ENCODE measurements at places on chromosomes 2 and 18. TPM values are rescaled to one million over a fixed set of nuclear protein-coding genes. Genes with fewer than 3 reads are reported as not detected.

- DNase-seq: no peak
Observed at GRCh38 chr2:198173864-198174263, 369.5 kb downstream of the PLCL1 start.

GRCh38 chr2:218863021-218863520, 3.5 kb downstream of the WNT6 start:
- no peak for DNase-seq

DNA sequence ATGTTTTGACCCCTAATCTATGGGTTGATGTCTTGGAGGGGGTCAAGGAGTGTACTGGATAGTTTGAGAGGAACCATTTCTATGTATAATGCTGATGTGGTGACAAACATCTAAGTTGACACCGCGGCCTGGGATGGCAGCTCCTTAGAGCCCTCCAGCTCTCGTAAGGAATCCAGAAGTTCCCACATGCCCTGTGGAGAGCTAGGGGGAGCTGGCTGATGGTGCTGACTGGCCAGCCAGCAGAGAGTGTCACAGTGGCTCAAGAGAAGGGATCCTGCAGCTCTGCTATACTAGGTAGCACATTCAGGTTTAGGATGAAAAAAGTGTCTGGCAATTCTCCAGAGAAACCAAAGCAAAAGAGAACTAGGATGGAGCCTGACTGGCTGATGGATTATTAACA, 842.2 kb upstream of the VRK2 start:
- no peak for DNase-seq

DNA sequence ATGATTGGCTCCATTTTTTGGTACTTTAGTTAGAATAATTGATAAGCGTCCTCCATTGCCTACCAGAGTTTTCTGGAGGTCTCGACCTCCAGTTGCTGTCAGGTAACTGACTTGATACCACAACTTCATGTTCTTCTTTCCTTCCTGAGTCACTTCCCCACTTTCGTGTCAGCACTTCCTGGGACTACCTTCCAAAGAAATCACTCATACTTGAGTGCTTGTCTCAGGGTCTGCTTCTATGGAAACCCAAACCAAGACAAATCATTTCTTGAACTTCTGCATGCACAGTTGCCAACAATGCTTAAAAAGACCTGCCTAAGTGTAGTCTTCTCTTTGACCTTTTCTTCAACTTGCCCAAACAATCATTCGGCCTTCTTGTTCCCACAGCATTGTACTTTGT, 210.3 kb upstream of the ETAA1 start:
- DNase-seq: peak; percentile 19

DNA sequence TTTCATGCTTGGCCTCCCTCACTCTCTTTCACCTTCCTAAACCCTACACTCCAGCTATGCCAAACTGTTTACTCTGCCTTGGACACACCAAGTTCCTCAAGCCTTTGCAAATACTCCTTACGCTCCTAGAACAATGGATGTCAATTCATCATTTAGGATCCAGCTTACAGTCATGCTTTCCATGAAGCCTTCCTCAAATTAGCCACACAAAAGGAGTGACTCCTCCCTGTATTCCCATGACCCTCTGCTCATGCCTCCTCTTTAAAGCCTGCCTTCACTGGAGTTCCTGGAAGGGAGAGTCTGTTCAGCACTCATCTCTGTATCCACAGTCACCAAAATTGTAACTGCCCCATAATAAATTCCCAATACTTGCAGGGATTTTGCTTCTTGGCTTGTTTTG, 721 bp upstream of the EHD3 start:
- DNase-seq: no peak

- no peak for DNase-seq
Observed at GRCh38 chr18:21834299-21834660, 93.7 kb downstream of the MIB1 start.

DNA sequence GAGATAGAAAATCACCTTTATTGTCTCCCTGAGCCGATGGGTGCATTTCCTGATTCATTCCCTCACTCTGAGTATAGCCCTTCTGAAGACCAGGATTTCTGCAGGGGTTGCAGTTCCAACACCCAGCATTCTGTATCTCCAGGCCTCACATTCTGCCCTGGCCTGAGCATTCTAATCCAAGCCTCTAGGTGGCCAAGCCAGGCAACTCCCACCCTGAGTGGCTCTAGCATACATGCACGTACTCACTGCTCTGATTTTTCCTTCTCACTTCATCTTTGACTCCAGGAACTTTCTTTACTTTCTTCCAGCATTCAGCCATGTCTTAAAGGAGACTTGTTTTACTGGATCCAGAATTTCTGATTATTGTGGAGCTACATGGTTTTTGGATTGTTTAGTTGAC, 100.7 kb upstream of the STK39 start:
- DNase-seq: no peak

DNA sequence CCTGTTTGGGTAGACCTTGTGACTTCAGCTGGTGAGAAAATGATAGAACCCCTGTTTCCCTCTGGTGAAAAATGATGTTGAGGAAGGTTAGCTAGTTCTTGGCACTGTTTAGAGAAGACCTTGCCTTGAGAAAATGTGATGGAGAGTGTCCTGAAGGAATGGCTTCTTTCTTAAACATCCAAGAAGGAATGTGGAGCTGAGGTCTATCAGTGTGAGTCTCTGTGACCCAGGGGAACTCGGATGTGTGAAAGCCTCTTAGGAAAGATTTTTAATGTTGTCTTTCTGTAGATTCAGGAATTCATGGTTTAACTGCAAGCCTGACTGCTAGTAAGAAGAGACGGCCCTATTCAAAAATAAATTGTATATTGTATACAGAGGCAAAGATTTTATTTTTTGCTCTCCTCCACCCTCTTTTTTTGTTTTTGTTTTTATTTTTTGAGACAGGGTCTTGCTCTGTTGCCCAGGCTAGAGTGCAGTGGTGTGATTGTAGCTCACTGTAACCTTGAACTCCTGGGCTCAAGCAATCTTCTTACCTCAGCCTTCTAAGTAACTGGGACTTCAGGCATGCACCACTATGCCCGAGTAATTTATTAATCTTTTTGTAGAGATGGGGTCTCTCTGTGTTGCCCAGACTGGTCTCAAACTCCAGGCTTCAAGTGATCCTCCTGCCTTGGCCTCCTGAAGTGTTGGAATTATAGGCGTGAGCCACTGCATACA, 87.5 kb downstream of the ZNF532 start:
- DNase-seq: no peak

DNA sequence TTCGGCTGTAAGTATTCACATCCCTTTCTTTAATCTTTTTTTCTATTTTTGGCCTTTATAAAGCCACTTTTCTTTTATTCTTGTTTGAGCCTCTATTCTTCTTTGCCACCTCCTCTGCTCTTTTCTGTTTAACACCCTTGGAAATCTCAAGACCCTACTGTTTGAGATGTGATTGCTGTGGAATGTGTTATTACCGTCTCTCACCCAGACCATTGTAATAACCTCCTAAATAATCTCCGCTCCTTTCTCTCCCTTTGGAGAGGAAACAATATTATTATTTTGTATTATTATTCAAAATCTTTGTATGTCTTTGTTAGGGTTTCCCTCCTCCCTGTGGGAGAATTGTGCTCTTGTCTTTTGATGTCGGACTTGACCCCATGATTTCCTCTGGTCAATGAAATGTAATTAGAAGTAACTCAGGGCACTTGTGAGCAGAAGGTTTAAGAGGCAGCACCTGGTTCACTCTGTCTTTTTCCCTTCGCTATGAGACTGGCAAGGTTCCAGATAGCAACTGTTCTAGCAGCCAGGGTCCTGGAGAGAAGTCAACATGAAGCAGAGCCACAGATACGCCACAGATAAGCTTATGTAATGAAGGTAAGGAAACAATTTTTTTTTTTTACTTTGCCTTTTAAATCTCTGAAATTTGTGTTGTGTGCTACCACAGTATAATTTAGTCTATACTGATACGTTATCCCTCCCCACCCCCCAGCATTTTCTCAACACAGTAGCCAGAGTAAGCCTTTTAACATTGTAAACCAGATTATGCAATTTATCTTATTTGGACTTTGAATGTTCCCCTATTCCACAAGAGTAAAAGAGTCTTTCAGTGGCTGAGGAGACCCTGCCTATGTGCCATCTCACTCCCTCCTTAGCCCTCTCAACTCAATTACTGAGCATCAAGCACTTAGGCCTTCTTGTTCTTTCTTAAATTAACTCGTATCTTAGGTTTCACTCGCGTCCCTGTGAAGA, 601.2 kb upstream of the ZNF804A start:
- DNase-seq: no peak

GRCh38 chr2:223969856-223970255, 12.6 kb downstream of the MRPL44 start:
- peak; percentile 40 for DNase-seq

DNA sequence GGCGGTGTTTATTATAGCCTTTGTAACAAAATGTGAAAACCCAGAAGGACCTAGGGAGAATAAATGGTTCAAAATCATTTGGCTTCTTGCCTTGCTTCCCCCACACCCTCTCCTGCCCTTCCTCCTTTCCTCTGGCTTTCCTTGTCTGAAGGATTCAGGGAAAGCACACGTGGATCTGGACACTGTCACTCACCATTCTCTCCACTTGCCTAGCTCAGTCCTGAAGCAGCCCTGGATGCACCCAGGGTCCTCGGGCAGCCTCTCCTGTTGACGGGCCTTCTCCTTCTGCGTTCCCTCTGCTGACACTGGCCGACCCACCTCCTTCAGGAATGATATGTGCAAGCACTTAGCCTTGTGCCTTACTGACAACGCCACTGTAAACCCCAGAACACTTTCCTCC, 68.4 kb downstream of the FAM210A start:
- no peak for DNase-seq

DNA sequence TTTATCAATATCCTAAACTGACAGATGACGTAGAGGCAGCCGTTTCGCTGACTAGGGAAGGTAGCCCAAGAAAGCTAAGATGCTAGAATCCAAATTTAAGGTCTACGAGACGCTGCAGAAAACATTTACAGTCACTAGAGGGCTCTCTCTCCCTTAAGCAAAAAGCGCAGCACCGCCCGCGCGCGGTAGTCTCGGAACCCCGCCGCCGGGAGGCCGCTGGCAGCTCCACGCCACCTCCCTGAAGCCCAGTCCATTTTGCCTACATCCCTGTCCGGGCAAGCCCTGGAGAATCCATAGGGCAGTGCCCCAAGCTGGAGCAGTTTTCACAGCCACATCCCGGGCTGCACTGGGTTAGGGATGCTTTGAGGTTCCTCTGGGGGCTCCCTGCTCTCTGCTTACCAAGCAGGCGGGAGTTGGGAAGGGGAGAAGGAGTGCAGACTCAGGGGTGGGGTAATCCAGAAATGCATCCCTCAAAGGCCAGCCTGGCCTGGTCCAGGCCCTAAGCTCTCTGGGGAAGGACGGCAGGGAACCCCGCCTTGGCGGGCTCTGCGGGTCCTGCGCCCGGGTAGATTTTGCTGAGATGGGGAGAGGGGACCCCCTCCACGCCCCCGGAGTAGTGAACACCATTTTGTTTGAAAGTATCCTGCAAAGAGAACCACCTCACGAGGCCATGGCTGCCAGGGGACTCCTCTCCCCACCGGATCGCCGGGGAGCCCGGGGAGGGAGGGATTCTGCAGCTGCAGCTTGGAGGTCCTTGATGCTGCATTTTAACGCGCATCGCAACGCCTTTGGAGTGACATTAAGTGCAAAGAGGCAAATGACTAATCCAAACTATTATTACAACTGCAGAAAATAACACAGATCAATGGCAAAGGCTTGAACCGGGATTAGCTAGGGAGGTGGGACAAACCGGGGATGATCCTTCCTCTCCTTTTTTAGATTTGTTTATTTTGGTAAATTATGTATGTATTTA, 1.3 kb upstream of the DPYSL5 start:
- peak; percentile 52 for DNase-seq

DNA sequence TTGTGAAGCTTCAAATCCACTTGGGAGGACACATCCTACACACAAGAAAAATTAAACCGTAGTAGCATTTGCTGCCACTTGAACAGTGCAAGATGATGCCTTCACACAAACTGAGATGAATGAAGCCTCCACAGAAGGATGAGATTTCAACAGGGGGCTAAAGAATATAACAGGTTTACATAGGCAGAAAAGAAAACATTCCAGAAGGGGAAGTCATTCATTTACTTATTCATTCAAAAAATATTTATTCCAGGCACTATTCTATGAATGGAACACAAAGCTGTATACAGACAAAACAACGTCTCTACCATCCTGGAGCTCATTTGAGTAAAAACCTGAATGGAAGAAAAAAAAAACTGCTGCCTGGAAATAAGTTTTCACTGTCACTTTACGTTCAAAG, 170.5 kb downstream of the CDH20 start:
- DNase-seq: no peak

DNA sequence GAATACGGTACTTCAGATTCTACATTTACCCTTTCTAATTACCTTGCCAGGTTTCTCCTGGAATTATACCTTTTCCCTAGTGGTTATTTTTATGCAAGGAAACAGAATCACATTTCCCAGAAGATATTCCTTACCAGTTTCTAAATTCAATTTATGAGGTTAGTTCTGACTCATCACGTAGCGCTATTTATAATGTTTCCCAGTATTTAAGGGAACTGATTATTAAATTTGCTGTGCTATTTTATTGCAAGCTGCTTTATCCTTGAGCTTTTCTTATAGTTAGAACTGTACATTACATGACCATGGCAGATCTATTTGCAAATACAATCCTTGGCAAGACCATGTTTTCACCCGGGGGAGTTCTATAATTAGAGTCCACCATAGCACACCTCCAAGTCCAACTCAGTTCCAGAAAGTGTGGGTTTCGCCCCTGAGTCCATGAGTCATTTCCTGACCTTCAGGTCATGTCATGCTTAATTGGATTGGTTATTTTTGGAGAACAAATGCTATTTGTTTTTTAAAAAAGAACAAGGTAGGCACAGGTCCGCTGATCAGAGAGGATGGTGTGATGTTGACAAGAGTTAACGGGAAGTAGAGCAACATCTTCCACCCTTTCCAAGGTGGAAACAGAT, 126.6 kb downstream of the ZNF532 start:
- peak; percentile 85 for DNase-seq

- DNase-seq: no peak
Observed at GRCh38 chr2:8168876-8169424, 512.9 kb upstream of the ID2 start.

- no peak for DNase-seq
Observed at GRCh38 chr2:153145470-153145978, 333.0 kb downstream of the RPRM start.

The GALNT1 gene
- polyA plus RNA-seq: 52.5 TPM

The NMUR1 gene
- polyA plus RNA-seq: not detected

The GDF7 gene
- polyA plus RNA-seq: not detected

The MC2R gene
- not detected for polyA plus RNA-seq

The ZEB2 gene
- 0.26 TPM for polyA plus RNA-seq

The FBLN7 gene
- 0.18 TPM for polyA plus RNA-seq

The SAG gene
- polyA plus RNA-seq: not detected

The GRHL1 gene
- 1.8 TPM for polyA plus RNA-seq

The GATA6 gene
- 0.62 TPM for polyA plus RNA-seq

The REV1 gene
- polyA plus RNA-seq: 17.9 TPM
